AG10803 (cell line): ENCODE measurements at places on chromosomes 6 and 20.

GRCh38 chr6:56550301-56550700 lies 92.4 kb downstream of the DST start:
- DNase-seq = no peak

GRCh38 chr6:112253841-112254816 lies at the start of gene LAMA4:
LAMA4 (minus strand) TSS chr6:112254567; CDS start chr6:112254150, 417 bp downstream.
- DNase-seq = peak; percentile 79

GRCh38 chr6:40541556-40542174 lies 45.5 kb downstream of the LRFN2 start:
- DNase-seq = no peak

- DNase-seq = peak; percentile 98
Measured at GRCh38 chr6:3205913-3206312, 21.5 kb downstream of the TUBB2B start.

DNA sequence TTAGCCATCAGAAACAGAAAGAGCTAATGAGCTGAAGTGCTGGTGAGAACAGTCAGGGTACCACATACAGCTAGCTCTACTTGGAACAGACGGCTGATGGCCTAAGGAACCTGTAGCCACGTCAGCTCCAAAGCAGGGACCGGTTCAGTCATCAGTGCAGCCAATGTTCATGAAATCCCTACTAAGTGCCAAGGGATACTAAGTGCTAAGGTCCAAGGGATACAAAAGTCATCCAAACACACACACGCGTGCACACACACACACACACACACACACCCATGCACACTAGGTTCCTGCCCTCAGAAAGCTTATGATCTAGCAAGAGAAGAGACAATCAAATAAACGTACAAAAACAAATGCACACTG lies 53.6 kb downstream of the MAP3K5 start:
- DNase-seq = no peak
